WERI-Rb-1 (cell line): ENCODE measurements at places on chromosomes 5 and 9.

DNA sequence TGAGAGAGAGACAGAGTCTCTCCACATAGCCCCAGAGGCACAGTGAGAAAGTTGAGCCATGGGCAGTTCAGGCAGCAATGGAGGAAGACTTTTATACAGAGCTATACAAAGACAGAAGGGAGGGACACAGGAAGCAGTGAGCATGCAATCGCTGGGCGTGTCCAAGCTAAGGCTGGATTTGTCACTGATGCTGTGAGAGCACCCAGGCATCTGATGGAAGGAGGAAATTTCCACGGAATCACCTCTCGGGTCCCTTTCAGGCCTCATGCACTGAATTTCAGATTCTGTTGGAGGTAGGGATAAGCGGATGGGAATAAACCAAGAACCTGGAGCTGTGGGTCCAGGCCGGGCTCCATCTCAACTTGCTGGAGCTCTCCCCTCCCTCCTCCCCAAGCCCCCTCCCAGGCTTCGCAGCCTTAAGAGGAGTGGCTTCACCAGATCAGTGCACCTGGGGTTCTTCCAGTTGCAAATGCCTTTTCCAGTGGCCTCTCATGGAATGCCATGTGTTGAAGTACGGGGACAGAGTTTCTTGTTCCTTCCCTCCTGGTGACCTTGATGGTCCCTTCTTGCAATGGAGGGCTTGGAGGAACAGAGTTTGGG lies 114.8 kb upstream of the ALDH1B1 start:
- DNase-seq: no peak

- DNase-seq: no peak
These were observed 13.6 kb upstream of the SHB start for GRCh38 chr9:38082446-38083287.

DNA sequence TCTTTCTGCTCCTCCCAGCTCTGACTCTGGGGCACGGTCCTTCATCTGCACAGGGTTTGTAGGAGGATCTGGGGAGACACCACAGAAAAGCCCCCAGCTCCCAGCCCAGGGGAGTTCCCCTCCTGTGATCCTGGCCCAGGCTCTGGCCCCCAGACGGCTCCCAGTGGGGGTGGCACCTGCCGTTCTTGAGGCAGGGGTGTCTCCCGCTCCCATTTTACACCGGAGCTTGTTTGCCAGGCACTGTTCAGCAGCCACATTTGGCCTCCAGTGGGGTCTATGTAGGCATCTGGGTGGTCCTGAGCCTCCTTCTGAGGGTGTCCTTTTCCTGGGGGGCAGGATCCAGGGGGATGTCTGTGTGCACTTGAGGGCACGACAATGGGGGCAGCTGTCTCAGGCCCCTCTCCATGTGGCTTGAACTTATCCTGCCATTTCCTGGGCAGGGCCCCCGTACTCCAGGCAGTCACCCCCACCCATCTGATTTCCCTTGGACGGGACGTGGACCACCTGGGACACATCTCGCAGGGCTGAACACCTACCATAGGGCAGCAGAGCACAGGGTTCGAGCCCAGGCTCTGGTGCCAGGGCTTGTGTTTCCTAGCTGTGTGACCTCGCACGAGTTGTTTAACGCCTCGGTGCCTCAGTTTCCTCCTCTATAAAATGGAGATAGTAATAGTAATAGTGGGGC lies 275.0 kb upstream of the MVB12B start:
- no peak for DNase-seq

DNA sequence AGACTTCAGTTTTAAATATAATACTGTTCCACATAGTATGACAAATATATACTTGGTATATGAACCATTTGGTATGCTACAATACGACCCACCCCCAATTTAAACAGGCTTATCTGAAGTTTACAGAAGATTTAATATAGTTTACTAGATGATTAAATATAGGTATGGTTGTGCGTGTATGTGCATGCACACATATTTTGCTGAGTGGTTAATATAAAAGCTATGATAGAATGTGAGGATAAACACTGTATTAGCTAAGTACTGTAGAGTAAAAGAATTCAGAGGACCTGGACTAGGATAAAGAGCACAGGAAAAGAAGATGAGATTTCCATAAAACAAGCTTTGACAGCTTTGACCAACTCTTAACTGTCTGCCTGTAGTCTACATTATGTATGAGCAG lies 356.7 kb downstream of the PDE4D start:
- no peak for DNase-seq

GRCh38 chr5:31270396-31270795 lies 76.9 kb downstream of the CDH6 start:
- no peak for DNase-seq

GRCh38 chr9:79670269-79670961 lies 98.7 kb downstream of the TLE4 start:
- DNase-seq: no peak

- no peak for DNase-seq
These were observed 35.6 kb downstream of the TLR4 start for GRCh38 chr9:117739624-117740347.
